ENCODE measurements at places on chromosomes 12 and 14. TPM values are rescaled to one million over a fixed set of nuclear protein-coding genes. Genes with fewer than 3 reads are reported as not detected.

The ZNF839 gene
- 13.6 TPM for total RNA-seq

The CIROP gene
- total RNA-seq = not detected

The ACSS3 gene
- 3.6 TPM for total RNA-seq

The ABCB9 gene
- 8.8 TPM for total RNA-seq

The OTX2 gene
- total RNA-seq = 18.8 TPM

The CHPT1 gene
- total RNA-seq = 9.2 TPM

The RGS6 gene
- total RNA-seq = 1.2 TPM

- peaks cover 3% of the 10 kb centered on the region for H3K4me1 ChIP-seq
- no peak for DNase-seq
- no peak overlapping the region for H3K27ac ChIP-seq
Observed at GRCh38 chr12:49963976-49964815, 2.5 kb downstream of the AQP5 start.

DNA sequence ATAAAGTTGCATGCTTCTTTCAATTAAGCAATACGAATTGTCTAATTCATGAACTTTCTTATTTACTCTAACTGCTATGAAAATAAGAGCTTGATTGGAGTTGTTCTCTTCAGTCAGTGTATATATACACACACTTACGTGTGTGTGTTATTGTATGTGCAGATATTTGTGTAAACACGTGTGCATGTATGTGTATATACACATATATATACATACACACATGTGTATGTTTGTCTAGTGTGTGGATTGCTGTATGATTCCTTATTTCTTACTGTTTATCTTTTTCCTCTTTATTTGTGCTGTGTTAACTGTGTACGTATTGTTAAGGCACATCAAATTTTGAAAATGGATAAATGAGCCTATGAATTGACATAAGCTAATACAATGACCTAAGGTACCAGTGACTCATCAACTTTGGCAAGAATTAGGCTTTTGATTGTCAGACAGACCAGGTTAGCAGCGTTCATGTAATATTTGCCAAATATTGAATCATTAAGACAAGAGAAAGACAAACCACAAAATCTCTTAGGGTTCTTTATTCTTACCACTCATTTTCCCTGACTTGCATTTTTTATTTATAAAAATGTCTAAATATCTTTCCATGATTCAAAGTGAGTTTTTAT lies 423.9 kb downstream of the SOX5 start:
- peaks cover 1% of the 10 kb centered on the region for H3K27me3 ChIP-seq
- H3K4me3 ChIP-seq = no peak overlapping the region
- DNase-seq = no peak
- peaks cover 4% of the 10 kb centered on the region for H3K36me3 ChIP-seq
- H3K4me1 ChIP-seq = no peaks in the 10 kb centered on the region
- H3K27ac ChIP-seq = no peak overlapping the region

- no peaks in the 10 kb centered on the region for H3K4me1 ChIP-seq
- no peaks in the 10 kb centered on the region for H3K27me3 ChIP-seq
- H3K4me3 ChIP-seq = no peak overlapping the region
- H3K27ac ChIP-seq = no peak overlapping the region
Observed at GRCh38 chr12:8844665-8845064, 22.2 kb downstream of the A2ML1 start.

DNA sequence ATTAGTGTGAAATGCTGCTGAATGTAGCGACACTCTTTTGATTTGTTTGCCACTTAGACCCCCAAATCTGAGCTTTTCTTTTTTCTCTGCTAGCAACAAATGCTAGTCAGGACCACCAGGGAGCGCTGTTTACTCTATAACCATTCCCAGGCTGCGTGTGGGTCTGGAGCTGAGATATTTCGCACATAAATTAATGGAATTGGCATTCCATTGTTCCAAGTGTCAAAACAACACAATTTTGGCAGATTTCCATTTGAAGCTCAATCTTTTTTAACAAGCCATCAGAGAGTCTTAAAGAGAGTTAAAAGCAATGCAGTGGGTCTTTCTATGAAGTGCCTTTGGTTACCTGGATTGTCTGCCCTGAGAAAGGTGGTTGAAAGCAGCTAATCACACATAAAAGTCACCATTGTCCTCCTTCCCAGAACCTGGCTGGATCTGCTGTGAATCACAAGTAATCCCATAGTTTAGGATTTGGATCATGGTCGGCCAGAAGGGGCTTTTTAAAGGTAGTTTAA lies 7.4 kb upstream of the TMEM132C start:
- H3K4me3 ChIP-seq = no peak overlapping the region
- no peaks in the 10 kb centered on the region for H3K4me1 ChIP-seq
- H3K36me3 ChIP-seq = peaks cover 15% of the 10 kb centered on the region
- peak; percentile 44 for DNase-seq

GRCh38 chr12:132521200-132521580 lies 31.2 kb downstream of the FBRSL1 start:
- DNase-seq = no peak
- no peak overlapping the region for H3K4me3 ChIP-seq
- peaks cover 16% of the 10 kb centered on the region for H3K36me3 ChIP-seq

DNA sequence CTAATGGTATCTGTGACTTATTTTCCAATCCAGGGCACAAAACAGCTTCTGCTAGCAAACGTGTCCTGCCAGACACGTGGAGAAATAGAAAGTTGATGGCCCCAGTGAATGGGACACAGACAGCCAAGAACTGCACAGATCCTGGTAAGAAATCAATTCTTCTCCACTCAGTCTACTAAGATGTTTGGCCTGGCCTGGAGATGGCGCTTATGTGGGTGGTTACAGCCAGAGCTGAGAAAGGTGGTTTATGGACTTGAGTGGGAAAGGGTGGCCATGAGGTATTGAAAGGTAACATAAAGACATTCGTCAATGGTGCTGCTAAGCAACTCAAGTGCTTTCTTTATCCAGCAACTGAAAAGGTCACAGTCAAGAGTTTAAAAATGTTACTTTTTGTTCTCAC lies 2.9 kb downstream of the SLC24A4 start:
- no peaks in the 10 kb centered on the region for H3K36me3 ChIP-seq
- DNase-seq = no peak

DNA sequence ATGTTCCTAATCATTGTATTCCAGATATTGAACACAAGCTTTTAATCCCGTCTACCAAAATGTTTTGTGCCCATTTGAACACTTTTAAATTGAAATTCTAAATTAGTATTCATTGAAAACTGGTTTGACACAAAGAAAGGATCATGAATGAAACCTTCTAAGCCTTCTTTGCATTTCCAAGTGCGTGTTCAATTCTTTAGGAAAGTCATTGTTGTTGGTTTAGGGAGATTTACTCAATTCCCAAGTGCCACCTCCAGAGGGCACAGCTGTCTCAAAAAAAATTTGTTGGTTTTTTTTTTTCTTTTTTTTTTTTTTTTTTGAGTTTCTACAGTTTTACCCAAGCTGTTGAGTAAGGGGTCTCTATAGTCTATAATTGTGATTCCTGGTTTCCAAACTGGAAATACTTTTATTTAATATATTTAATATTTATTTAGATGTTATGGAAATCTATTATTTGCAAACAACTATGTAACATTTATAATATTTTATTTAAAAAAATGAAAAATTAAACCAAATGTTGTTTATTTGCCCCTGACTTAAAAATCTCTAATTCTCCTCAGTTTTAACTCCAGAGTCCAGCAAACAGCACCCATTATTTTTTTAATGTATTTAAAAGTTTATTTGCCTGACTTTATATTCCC lies 79.9 kb downstream of the NEDD1 start:
- no peak overlapping the region for H3K27ac ChIP-seq
- H3K4me3 ChIP-seq = no peak overlapping the region
- H3K36me3 ChIP-seq = no peaks in the 10 kb centered on the region
- H3K27me3 ChIP-seq = no peaks in the 10 kb centered on the region
- H3K4me1 ChIP-seq = peaks cover 11% of the 10 kb centered on the region
- DNase-seq = no peak

All from glutamatergic neuron (in vitro differentiated cells).